ENCODE measurements at places on chromosomes 2 and 18.

DNA sequence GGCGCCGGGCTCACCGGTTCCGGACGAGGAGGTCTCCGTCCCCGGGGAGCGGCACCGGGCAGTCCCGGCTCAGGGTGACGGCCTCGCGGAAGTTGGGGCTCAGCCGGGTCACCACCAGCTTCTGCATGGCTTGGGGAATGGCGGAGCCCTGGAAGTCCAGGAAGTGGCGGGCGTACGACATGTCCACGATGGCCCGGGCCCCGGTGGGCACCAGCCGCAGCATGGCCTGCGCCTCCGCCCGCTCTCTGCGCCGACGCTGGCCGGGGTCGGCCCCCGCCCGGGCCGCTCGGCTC lies 157 bp downstream of the PTGR3 start:
- DNase-seq = no peak

DNA sequence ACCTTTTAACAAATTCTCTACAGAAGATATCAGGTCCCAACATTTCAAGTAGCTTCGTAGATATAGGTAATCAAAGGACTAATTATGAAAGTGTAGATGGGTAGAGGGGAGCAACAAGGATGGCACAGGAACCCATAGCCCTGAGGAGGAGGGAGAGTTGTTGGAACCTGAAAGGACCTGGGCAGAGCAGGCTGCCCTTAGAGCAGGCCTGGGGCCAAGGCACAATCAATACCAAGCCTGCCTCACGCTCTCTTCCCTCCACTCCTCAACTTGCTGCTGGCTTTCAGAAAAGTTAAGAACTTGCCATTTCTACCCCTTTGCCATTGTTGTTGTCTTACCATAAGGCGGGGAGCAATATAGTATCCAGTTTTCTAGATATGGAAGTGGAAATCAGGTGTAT lies 10.1 kb upstream of the NAT8 start:
- no peak for DNase-seq

- no peak for DNase-seq
These were observed 31.4 kb downstream of the MYO5B start for GRCh38 chr18:50163505-50163904.

- DNase-seq = no peak
These were observed 66.1 kb downstream of the COLEC12 start for GRCh38 chr18:434410-434809.

DNA sequence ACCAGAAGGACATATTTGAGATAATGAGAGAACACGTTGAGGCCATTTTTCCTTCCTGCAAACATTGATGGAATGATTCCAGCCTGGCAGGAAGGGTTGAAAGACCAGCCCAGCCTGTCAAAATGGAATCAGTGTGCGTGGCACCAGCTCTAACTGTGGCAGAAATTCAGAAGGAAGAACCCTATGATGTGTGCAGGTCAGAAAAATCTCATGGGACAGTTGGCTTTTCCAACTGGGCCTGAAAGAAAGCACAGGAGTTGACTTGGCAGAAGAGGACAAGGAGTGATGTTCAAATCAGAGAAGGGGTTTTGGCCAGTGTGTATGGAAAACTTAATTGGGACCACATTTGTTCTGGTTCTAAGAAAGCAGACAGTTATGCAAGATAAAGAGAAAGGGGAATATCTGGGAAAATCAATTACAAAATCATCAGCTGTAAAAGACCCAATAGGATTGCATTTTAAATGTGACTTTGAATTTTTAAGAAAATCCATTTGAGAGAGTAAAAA lies 192.8 kb upstream of the PID1 start:
- DNase-seq = no peak

GRCh38 chr2:74887960-74888700 lies 54.2 kb downstream of the HK2 start:
- no peak for DNase-seq

GRCh38 chr2:185393091-185393490 lies 345.5 kb upstream of the FSIP2 start:
- DNase-seq = no peak

DNA sequence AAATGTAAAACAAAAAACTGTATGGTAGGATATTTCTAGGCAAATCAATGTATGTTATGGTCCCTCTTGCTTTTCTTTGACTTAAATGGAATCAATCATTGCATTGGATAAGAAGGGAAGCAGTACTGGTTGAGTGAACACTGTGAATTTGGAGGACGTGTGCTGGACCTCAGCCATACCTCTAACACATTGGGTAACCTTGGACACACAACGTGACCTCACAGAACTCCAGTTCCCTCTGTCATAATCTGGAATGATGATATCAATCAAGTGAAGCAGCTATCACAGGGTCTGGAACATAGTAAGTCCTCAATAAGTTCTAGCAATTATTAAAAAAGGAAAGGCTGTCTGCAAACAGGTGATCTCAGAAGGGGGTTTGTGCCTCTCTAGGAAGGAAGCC lies 474.9 kb upstream of the TCF4 start:
- no peak for DNase-seq

GRCh38 chr2:187232749-187233148 lies 215.3 kb downstream of the CALCRL start:
- DNase-seq = no peak

DNA sequence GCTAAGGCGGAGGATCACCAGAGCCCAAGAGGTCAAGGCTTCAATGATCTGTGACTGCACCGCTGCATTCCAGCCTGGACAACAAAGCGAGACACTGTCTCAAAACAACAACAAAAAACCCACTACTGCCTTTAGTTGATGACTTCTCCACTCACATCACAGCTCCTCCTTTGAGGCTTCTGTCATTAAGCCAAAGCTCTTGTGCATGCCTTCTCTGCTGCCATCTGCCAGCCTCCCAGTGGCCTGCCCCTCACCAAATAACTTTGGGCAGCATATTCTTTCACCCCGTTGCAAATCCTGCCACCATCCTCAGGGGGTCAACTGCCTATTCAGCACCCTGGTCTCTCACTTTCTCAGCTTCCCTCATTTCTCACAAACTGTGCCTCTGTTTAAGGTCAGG lies 27.5 kb downstream of the OSBPL1A start:
- DNase-seq = no peak

- DNase-seq = no peak
These were observed 335.0 kb upstream of the KYNU start for GRCh38 chr2:142542431-142542910.

DNA sequence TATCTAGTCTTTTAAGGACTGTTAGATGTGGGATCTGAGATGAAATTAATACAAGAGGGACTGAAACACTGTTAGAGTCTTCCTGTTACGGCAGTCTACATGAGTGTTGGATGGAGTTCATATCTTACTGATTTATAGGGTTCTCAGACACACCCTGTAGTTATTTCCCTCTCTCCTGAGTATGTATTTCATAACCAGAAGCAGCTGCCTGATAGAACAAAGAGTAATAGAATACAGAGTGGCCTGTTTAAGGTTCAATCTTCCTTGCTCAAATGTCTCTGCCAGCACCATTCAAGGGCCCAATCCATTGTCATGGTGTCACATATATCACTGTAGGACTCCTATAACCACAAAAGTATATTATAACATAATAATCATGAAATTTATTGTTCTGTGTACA lies 1229.1 kb upstream of the ACVR2A start:
- no peak for DNase-seq

GRCh38 chr2:9778471-9779316 lies 64.6 kb upstream of the TAF1B start:
- DNase-seq = no peak

GRCh38 chr2:53087262-53087873 lies 680.2 kb upstream of the CHAC2 start:
- DNase-seq = no peak

Data from WERI-Rb-1 (cell line).